Cerebellum (tissue), 4 donors: ENCODE measurements at places on chromosomes 3 and 15.

- DNase-seq = no peak
Measured at GRCh38 chr15:62249501-62249900, 84.4 kb upstream of the C2CD4B start.

GRCh38 chr3:197936819-197937384, 13.1 kb upstream of the RPL35A start:
- DNase-seq = no peak

- DNase-seq = no peak
Measured at GRCh38 chr3:129775870-129776269, 117.6 kb downstream of the TMCC1 start.

- DNase-seq = no peak
Measured at GRCh38 chr3:19151171-19151570, 2.9 kb downstream of the KCNH8 start.

GRCh38 chr15:89776274-89777072, at the start of gene MESP2:
TSS of gene MESP2 (plus strand) at chr15:89776332. CDS start at chr15:89776358, 26 bp downstream.
- peak; percentile 83 for DNase-seq

GRCh38 chr3:9496893-9497292, 56.7 kb downstream of the LHFPL4 start:
- no peak for DNase-seq

GRCh38 chr3:46731795-46732194, 14.1 kb upstream of the PRSS50 start:
- no peak for DNase-seq

DNA sequence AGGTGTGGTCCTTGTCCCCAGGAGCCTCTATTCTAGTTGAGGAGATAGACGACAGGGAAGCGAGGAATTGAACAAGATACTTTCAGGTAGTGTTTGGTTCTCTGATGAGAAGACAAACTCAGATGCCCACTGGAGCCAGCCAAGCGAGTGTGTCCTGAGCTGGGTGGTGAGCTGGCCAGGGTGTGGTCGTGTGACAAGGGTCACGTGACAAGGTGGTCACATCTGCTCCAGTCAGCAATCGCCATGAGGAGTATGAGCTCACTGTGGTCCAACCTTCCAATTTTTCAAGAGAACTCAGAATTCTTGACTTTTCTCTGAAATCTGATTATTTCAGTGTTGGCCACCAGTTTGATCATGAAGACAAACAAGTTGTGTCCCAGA, 39.5 kb downstream of the SLC6A6 start:
- DNase-seq = no peak

DNA sequence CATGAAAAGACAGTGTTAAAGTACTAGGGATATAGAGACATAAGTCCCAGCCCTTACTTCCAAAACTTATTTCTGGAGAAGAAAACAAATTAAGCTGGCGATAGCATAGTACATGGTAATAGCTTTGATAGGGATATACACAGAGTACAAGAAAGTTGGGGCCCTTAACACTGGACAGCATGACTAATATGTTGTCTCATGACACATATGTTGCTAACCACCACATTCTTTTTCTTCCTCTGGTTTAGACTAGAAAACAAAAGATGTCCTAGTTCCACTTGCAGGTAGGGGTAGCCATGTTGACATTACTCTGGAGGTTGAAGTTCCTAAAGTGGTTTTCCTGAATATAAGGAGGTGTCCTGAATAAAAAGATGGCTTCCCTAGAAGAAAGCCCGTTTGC, 75.3 kb downstream of the RFX7 start:
- no peak for DNase-seq

DNA sequence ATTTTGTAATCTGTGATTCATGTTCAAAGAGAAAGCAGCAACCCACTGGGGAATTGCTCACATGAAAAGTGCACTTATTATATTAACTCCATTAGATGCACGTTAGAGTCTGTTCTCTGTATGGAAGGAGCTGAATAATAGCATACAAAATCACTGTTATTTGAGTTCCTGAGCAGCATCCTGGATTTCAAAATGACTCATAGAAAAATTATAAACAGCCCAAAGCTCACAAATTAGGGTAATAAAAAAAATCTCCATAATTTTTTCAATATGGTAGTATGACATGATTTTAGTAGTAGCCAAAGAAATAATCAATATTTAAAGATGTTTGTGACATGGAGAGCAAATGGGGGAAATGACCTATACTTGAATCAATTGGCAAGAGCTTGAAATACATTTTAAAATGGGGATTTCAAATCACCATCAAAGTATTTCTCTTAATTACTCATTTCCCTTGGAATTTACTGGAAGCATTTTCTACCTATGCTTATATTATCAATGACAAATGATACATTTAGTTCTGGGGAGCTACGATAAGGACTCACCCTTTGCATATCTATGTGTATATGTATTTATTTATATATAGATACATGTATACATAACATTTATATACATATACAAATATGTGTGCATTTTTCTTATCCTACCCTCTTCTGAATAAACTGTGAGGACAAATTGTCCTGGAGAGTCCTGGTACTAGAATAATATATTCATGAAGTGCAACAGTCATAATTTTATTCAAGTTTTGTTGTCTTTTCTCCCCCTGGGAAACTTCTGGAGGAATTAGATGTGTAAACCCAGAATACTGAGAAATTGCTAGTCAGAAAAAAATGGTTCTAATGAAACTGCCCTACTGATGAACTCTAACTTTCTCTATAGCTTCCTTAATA, 116.3 kb downstream of the RPL22L1 start:
- no peak for DNase-seq

DNA sequence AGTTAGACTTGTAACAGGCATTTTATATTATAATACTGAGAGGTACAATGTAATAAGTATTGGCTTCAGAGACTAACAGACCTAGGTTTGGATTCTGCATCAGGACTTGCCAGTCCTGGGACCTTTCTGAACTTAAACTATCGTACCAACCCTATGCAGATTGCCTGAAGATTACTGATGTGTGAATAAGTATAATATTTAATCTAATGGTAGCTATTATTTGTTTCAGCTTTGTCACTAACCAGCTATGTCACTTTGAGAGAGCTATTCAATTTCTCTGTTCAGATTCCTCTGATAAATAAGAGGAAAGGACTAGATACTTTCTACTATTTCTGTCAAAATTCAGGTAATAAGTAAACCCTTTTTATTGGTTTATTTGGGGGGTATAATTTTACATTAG, 184.4 kb upstream of the NECTIN3 start:
- DNase-seq = no peak

GRCh38 chr3:48877671-48878070, 21.0 kb downstream of the SLC25A20 start:
- DNase-seq = no peak

GRCh38 chr3:197694251-197694650, 42.5 kb downstream of the RUBCN start:
- DNase-seq = no peak

DNA sequence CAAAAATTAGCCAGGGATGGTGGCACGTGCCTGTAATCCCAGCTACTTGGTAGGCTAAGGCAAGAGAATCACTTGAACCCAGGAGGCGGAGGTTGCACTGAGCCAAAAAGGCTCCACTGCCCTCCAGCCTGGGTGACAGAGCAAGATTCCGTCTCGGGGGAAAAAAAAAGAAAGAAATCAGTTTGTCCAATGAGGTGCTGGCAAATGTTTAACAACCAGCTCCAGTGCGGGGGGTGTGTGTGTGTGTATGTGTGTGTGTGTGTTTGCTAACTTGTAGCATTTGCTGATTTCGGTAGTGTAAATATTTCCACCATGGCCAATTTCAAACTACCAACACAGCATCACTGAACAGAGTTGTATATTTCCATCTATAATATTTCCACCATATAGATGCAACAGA, 23.8 kb upstream of the IDH2 start:
- no peak for DNase-seq

- DNase-seq = no peak
Measured at GRCh38 chr3:77055841-77056341, 16.0 kb downstream of the ROBO2 start.

GRCh38 chr15:70703096-70703878, 60.1 kb downstream of the UACA start:
- DNase-seq = no peak

DNA sequence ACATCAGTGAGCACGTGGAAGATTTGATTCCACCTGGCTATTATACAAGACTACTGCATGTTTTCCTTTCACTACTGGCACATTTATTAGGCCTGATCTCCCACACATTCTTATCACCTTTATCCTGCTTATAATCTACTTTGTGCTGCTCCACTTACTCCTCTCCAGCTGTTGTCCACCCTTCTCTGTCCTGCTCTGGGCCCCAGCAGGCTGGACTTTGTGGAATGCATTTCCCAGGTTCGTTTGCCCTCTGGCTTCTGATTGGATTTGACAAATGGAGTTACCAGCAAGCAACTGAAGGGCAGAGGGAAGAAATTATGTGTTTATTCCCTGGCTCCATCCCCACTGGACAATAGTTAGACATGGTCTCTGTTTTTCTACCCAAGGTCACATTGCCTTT, 75.5 kb downstream of the DCLK3 start:
- DNase-seq = no peak
